ENCODE measurements at places on chromosomes 4 and X.

DNA sequence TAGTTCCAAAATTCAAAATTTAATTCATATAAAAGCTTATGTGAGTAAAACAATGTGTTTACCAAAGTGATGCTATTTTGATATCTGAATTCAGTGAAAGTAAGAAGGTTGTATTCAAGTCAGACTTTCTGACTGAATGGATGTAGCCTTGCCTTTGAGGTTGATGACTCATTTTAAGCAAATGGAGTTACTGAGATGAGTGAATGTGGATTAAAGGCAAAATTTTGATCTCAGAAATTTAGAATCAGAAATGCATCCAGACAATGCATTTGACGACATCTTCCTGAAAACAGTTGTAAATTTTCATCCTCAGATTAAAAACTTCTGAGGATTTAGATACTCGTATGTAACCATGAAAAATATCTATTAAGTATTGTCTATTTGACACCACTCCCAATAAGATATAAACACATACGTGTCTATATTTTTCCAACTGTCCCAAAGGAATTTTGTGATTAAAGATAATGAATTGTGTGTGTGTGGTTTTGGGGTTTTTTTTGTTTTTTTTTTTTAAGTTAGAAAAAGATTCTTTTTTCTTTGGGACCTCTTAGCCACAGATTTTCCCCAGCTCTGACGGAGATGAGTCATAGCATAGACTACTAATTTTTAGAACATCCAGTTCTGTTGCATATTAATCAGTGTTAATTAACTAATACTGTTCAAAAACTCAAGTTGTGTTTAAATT lies 34.4 kb downstream of the NFKB1 start:
- DNase-seq: no peak

DNA sequence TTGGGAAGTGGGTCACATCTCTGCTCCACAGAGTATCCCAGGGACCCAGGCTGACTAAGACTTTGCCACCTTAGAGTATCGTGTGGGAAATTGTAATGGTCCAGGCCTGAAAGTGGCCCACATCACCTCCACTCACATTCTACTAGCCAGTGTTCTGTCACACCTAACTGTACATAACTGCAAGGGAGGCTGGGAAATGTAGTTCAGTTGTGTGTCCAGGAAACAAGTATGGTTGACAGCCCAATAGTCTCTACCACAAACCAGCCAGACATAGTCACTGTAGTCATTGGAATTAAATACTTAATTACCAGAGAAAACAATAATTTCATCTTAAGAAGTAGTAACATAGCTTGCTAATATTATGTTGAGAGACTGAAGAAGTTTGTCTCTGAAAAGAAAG lies 233.4 kb upstream of the S100G start:
- no peak for DNase-seq

DNA sequence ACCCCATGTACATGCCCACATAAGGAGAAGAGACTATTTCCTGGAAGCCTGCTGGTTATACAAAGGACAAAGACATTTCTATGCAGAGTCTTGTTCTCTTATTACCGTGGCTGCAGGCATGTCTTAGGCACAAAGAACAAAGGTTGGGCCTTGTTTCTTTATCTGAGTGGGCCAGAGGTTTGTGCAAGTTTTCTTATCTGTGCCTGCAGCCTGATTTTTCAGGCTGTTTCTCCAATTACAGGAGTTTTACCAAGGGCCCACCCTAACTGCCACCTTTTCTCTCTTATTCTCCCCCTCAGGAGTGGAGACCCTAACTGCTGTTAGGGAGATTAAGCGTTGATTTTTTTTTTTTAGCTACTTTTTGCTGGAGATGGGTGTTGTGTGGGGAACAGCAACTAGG lies 3.5 kb downstream of the TENT5D start:
- DNase-seq: no peak

GRCh38 chrX:102930990-102931756 lies 5.9 kb upstream of the RAB40AL start:
- DNase-seq: no peak

- no peak for DNase-seq
Observed at GRCh38 chr4:109319684-109320083, 17.2 kb upstream of the COL25A1 start.

- DNase-seq: no peak
Observed at GRCh38 chr4:116880625-116881024, 204.8 kb downstream of the TRAM1L1 start.

- no peak for DNase-seq
Observed at GRCh38 chr4:150827226-150827625, 187.9 kb downstream of the LRBA start.

- no peak for DNase-seq
Observed at GRCh38 chrX:143455046-143455445, 62.2 kb downstream of the SPANXN3 start.

DNA sequence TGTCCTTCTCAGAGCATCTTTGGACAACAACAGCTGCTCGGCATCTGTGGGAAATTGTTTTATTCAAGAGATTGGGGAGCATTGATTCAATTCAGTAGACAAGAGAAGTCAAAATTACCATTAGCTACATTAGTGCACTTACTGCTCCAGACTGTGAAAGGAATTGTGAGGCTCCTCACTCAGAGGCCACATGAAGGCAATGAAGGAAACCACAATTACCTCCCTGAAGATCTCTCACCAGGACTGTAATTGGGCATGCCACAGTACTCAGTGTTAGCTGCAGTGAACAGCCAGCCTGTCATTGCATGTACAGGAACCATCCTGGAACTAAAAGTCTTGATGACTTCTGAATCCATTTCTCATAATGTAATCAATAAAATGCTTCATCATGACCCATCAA lies 144.8 kb downstream of the PPA2 start:
- no peak for DNase-seq

DNA sequence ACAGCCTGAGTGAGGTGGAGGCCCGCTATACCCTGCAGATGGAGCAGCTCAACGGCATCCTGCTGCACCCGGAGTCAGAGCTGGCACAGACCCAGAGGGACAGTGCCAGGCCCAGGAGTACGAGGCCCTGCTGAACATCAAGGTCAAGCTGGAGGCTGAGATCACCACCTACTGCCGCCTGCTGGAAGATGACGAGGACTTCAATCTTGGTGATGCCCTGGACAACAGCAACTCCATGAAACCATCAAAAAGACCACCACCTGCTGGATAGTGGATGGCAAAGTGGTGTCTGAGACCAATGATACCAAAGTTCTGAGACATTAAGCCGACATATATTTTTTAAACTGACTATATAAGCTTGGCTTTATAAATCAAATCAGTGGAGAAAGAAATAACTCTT lies 73.3 kb upstream of the HHIP start:
- DNase-seq: no peak

DNA sequence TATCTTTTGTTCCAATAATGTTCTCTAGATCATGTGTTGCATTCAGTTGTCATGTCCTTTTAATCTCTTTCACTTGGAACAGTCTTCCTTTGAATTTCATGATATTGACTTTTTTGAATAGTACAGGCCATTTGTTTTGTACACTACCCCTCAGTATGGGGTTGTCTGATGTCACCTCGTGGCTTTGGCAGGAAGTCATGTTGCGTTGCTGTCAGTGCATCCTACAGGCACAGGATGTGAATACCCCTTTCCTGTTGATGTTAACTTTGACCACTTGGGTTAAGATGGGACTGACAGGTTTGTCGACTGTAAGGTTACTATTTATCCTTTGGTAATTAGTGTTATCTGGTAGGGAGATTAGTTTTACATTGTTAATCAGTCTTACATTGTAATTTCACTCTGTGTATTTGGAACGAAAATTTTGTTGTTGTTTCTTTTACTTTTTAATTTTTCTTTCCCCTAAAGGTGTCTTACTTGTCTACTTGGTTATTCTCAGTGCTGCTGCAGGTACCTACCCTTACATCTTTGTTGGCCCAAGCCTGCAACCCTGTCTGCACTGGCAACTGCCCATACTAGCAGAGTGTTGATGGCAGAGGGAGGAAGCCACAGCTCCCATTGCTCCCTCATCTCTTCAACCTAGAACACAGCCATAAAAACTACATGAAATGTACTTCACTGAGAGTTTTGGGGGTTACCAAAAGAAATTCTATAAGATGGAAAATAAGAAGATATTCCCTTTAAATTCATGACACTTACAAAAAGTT lies 14.7 kb upstream of the ATP8A1 start:
- peak; percentile 61 for DNase-seq

Measured in CD4-positive, alpha-beta T cell treated with Interleukin-15 for 1 hour (primary cell).